HuH-7 (cell line): ENCODE measurements at places on chromosomes 5 and 9.

DNA sequence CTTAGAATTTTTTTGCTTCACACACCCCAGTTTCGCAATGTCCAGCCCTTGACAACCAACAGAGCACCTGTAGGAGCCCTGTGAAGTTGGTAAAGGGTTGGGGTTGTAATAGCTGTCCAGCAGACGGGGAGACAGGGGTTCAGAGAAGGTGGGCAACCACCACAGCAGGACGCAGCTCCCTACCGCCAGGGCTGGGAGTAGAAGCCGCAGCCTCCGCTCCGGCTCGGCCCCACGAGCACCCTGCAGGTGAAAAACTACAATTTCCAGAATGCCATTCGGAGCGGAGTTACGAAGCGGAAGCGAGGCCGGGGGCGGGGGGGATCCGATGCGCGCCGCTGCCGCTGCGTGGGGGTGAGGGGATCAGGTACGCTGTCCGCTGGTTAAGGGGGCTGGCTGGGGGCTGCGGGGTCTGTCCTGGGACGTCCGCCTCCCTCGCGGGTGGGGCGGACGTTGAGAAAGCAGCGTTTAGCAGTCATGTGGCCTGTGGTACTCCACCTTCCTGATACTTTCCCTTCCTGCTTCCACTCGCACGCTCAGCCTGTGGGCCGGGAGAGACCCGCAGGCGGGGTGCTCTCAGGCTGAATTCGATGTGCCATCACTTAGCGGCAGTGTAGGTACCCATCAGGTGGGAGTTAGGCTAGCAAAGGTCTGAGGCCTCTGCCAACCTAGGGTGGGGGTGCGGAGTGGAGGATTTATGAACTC is at the start of gene TRMT10B:
Gene TRMT10B (plus strand): TSS at position 317 of the 702 bp plus-strand sequence. CDS start 8,127 bp downstream, outside the sequence.
- DNase-seq: peak; percentile 98

- DNase-seq: no peak
Measured at GRCh38 chr5:3602785-3603502, 7.3 kb downstream of the IRX1 start.

GRCh38 chr5:152439791-152440190 is 34.7 kb upstream of the NMUR2 start:
- no peak for DNase-seq

GRCh38 chr5:72281764-72282499 is 38.1 kb downstream of the MRPS27 start:
- DNase-seq: peak; percentile 8

DNA sequence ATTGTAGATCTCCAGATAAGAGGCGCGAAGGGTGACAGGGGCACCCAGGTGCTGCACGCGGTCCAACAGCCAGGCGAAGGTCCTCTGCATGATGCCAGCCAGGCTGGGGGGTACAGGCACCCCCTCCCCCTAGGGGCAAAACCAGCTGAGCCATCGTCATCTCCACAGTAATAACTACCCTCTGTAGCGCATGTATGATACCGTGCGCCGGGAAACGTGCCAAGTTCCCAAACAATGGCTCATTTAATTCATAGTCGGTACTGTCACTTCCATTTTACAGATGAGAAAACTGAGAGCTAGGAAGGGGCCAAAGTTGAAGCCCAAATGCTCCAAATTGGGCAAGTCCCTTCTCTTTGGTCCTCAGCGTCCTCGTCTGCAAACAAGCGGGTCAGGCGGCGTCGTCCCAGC is 1.5 kb downstream of the KIF12 start:
- DNase-seq: no peak

GRCh38 chr5:24816206-24816605 is 171.4 kb upstream of the CDH10 start:
- no peak for DNase-seq

- peak; percentile 52 for DNase-seq
Measured at GRCh38 chr9:126777733-126778132, 27.1 kb upstream of the ZBTB43 start.

GRCh38 chr5:173962436-173962972 is 26.5 kb upstream of the C5orf47 start:
- no peak for DNase-seq

DNA sequence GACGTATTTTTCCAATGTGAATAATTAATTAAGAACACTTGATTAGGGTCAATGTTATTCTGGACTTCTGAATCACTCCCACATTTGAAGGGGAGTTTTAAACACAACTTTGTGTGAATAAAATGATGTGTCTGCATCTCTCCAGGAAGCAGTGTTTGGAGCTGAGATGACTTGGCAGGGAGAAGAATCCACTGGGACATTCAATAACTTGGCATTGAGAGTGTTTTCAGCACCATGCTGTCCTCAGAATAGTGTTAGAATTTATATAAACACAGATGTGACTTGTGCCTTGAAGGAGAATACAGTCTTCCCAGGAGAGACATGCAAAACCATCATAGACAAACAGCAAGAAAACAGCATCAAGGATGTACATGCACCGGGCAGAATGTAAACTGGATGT is 32.7 kb upstream of the KCNMB1 start:
- DNase-seq: no peak

DNA sequence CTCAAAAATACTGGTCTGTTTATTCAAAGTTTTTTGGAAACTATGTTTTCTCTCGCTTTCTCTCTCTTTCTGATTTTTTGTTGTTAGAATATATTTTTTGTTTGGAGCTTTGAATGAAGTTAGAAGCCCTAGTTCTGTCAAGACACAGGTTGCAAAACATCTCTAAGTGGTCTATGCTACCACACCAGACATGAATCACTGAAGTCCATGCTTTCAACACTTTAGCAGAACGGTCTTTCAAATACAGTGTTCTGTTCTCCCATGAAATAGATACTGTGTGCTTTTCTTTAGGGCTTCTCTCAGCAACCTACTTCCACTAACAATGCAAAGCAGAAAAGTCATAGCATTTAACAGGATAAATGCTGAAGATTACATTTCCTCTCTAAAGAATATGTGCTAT is 392.5 kb downstream of the TMEM167A start:
- no peak for DNase-seq

- no peak for DNase-seq
Measured at GRCh38 chr5:170597109-170597751, 93.4 kb downstream of the KCNIP1 start.

GRCh38 chr5:42020788-42021530 is 95.9 kb downstream of the FBXO4 start:
- no peak for DNase-seq

DNA sequence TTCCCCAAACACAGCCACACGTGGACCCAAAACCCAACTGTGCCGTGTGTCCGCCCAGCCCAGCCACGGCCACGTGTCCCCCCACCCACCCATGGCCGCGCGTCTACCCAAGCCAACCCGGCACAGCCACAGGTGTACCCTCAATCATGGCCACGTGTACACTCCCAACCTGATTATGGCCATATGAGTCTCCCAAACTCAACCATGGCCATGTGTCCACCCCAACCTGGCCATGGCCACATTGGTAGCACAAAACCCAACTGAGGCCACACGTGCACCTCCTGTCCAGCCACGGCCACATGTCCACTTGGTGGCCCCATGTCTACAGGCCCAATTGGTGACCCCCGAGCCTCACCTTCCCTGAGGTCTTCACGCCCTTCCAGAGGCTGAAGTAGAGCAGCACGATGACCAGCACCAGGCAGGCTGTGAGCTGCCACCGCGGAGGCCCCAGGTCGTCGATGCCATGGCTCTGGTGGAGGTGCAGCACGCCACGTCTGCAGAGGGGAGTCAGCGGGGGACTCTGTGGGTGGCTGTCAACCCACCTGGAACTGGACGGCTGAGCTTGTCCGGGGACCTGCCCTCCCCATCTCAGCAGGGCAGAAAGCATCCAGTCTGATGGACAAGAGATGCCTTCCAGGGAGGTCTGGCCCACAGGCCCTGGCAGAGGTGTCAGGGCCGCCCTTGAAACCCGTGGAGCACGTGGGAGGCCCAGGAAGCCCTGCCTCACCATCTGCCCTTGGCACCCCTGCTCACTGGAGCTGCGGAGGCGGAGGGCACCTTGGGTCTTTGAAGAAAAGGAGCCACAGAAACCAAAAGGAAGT is 23.5 kb downstream of the SLC6A3 start:
- no peak for DNase-seq

- DNase-seq: no peak
Measured at GRCh38 chr5:64688391-64688790, 1.9 kb upstream of the SHISAL2B start.

DNA sequence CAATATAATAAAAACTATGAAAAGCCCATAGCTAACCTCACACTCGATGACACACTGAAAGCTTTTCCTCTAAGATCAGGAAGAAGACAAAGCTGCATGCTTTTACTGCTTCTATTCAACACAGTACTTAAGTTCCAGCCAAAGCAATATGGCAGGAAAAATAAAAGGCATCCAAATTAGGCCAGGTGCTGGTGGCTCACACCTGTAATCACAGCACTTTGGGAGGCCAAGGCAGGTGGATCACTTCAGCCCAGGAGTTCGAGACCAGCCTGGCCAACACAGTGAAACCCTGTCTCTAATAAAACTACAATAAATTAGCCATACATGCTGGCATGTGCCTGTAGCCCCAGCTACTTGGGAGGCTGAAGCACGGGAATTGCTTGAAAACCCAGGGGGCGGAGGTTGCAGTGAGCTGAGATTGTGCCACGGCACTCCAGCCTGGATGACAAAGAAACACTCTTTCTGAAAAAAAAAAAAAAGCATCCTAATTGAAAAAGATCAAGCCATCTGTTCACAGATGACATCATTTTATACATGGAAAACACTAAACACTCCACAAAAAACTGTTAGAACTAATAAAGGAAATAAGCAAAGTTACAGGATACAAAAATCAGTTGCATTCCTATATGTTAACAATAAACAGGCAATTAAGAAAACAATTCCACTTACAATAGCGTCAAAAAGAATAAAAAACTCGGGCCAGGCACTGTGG is 17.9 kb downstream of the ZFR start:
- no peak for DNase-seq

DNA sequence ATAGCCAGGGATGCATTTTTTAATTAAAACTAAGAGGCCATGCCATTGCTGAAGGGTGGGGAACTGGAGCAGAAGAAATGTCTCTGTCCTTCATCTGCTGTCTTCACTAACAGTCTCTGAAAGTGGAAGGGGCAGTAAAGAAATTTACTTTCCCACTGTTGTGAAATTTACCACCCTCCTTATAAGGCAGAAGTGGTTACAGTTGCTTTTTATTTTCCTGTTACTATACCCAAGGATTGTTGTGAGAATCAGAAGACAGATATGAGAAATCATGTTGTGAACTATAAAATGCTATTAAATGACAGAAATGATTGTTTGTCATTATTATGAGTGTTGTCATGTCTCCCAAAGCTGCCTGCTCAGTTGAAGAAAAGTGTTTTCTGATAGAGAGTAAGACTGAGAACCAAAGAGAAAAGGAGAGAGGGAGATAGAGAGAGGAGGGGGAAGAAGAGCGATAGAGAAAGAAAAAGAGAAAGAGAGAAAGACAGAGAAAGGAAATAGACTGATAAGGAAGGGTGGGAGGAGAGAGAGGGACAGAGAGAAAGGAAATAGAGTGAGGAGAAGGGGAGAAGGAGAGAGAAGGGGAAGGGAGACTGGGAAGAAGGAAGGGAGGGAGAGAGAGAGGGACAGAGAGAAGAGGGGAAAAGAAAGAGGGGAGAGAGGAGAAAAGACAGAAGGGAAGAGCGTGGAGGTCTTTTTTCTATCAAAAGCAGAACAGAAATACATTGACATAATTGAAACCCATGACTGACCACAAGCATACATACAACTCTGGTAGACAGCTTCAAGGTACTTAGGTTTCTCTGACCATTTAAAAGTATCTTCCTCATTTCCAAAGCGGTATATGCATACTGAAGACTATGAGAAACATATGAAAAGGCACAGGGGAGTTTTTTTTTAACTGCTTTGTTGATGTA is 22.5 kb downstream of the SEC61B start:
- no peak for DNase-seq

DNA sequence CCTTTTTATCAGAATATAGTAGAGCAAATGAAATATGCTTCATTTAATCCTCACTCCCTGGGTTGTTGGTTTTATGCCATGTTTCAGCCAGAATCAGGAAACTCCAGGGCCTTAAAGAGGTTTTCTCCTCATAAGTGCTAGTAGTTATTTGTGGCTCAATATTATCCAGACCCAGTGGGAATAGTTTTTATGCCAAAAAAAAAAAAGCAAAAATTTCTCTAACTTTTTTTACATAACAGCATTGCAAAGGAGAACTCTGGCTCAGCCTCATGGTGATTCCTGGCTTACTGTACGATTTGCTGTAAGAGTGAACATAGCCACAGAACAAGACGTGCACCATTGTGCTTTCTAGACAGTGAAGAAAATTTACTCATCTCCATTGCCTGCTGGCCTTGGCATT is 232.5 kb downstream of the PJA2 start:
- no peak for DNase-seq

GRCh38 chr9:122904466-122904822 is 715 bp downstream of the RC3H2 start:
- DNase-seq: peak; percentile 55

DNA sequence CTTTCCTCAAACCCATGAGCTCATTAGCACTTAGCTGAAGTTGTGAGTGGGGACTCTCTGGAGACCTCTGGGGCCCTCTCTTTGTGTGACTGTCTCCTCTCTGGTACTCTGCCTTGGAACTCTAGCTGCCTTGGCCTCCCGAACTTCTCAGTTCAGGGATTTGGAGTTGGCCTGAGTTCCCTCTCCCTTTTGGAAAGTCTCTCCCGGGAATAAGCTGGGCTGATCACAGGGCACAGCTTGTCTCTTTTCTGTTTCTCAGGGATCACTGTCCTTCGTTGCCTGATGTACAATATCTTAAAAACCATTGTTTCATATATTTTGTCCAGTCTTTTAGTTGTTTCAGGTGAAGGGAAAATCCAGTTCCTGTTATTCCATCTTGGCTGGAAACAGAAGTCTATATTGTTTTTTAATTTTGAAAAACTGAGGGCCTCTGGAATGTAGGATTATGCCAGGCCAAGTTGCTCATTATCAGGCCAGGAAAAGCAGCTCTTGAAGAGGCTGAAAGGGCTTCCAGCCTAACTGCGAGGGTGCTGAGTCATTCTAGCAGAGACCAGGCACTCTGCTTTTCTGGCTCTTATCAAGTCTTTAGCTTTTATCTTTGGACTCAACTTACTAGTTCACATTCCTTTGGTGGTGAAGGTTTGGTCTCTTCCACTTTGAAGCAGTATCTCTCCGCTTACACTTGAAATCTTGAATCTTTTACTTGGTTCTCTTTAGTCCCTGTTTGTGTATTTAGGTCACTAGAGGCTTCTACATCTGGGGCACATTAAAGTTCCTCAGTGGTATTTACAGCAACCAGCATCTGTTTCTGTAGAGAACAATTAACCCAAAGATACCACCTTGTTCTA is 8.4 kb upstream of the RGS3 start:
- peak; percentile 36 for DNase-seq

DNA sequence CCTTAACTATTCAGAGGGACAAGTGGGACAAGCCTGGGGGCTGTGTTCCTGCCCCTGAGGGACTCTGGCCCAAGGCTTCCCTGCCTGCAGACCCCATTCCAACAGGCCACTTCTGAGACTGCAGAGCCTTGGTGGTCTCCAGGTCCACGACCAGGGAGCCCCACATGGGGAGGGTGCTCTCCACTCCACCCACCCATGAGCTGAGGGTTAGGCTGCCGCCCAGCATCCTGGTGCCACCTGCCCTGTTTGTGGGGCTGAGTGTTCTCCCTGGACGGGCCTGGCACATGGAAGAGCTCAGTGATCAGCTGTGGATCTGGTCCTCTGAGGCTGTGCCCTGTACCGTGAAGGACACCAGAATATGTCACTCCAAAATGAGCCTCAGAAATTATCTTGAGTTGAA is 2.5 kb upstream of the ABO start:
- DNase-seq: no peak
